ENCODE measurements at places on chromosomes 7 and 10.

DNA sequence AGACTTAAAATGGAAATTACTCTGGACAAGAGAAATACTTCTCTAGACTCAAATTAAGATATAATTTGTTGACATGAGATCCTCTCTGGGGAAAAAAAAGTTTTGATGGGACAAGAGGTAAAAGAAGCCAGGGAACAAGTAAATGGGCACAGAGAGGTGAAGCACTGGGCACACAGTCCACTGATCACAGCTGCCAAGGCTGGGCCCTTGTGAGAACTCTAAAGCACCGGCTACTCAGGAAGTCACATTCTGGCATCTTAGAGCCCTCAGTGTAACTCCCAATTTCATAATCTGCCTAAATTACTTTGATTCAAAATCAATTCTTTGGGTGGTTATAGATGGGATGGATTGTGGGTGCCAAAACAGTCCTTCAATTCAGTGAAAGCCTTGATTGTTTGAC is 123.2 kb upstream of the CACNA2D1 start:
- DNase-seq: no peak

- DNase-seq: no peak
These were observed 595.0 kb downstream of the GRM8 start for GRCh38 chr7:126657599-126658358.

GRCh38 chr10:113856563-113856962 is 2.1 kb downstream of the NHLRC2 start:
- no peak for DNase-seq

- no peak for DNase-seq
These were observed 255.3 kb downstream of the HPSE2 start for GRCh38 chr10:98980353-98980752.

DNA sequence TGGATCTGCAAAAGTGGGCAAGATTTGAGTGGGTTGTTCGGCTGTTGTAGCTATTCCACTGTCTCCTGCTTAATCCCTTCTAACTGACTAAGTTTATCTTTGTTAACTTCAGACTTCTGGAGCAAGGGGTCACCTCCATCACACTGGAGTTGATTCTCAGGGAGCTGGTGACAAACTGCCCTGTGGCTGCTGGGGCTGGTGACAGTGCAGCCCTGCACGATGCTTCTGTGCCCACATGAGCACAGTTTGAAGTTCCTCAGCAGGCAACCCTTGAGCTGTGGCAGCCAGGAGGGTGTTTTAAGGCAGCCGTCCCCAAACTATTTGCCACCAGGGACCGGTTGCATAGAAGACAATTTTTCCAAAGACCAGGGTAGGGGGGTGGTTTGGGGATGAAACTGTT is 40.5 kb downstream of the ADRB1 start:
- DNase-seq: no peak

- DNase-seq: no peak
These were observed 38.1 kb downstream of the LDB3 start for GRCh38 chr10:86706401-86706841.

DNA sequence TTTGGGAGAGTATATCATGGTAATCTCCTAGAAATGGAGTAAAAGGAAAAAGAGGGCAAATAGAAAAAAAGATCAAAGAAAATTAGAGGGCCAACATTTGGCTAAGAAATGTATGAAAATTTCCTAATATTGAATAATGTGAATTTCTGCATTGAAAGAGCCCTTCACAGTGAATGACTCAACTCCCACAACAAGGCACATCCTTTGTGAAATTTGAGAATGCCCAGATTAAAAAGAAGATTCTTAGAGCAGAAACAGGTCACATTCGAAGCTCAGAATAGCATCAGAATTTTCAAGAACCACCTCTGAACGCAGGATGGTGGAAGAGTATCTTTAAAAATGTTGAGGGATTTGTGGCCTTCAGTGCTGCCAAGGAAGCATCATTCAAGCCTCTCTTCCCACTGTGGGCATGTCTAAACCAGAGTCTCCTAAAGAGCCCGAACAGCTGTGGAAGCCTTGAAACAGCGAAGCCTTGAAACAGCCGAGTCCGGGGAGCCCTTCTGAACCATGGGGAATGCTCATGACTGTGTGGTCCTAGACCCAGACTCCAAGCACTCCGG is 43.6 kb downstream of the GUSB start:
- peak; percentile 9 for DNase-seq

GRCh38 chr7:8443576-8444467 is 10.4 kb downstream of the NXPH1 start:
- DNase-seq: no peak

DNA sequence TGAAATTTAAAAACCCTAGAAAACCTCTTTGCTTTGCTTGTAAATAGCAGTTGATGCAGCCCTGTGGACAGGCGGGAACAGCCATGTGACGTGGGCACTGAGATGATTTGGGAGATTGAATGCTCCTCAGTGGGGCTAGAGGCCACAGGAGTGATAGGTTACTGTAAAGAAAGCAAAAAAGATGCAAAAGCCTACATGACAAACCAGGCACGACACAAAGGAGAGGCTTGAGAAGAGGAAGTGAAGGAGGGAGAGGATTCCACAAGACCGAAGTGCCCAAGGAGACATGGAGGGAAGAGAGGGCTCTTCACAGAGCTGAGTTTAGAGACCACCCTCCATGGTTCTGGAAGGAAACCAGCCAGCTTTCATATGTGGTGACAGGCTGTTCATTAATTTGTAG is 25.7 kb downstream of the IKZF1 start:
- no peak for DNase-seq

DNA sequence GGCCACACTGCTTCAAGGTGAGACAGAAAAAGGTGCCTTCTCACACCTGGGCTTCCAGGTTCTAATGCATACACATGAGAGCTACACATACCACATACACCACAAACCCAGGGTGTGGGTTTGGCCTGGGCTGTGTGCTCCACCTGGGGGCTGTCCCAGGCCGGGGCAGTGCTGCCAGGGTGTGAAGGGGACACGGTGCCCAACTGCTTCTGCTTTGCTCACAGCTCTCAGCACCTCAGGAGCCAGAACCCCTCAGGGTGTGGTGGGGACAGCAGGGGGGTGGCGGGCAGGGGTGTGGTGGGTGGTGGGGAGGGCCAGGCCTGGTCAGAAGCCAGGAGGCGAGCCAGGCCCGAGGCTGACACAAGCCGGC is 51.1 kb downstream of the TMEM209 start:
- no peak for DNase-seq

DNA sequence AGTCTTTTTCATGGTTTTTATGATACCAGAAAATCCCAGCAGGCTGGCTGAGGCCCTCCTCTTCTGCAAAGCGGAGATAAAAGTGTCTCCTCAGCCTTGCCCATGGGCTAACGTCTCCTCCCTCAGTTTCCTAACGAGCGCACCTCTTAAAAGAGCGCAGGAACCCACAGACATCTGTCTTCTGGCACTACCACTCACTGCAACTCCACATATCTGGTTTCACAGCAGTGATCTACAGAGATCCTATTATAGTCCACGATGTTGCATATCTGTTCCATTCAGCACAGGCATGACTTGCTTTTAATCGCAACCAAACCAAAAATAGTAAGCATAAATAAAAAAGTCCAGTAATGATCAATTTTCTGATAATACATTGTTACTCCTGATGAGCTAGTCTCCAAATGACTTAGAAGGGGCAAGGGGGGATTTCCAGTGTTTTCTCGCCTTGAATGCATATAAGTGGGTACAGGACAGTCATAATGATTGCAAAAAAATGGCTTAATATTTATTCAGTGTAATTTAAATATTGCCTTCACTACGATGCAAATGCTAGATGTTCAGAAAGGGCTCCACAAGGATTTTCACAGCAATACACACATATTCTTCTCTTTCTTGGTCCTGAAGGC is 20.9 kb downstream of the ANKRD22 start:
- DNase-seq: no peak

DNA sequence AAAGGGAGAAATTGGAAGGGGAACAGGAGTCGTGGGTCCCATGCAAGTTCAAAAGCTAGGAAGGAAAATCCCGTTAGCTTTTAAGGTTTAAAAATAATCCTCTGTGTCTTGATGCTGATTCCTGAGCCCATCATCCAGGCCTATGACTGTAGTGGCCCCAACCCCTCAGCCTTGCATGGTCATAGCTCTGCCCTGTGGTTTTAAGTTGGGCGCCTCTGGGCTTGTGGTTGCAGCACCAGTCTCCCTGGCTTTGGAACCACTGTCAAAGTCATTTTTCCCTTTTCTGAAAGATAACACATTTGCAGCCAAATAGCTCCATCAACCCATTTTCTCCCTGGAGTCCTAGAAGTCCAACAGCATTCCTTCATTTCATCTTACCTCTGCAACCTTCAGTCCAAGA is 13.6 kb downstream of the TMEM236 start:
- DNase-seq: no peak

GRCh38 chr10:74641659-74642058 is 184.7 kb upstream of the KAT6B start:
- DNase-seq: no peak

GRCh38 chr7:50308532-50309385 is 4.2 kb downstream of the IKZF1 start:
- no peak for DNase-seq

DNA sequence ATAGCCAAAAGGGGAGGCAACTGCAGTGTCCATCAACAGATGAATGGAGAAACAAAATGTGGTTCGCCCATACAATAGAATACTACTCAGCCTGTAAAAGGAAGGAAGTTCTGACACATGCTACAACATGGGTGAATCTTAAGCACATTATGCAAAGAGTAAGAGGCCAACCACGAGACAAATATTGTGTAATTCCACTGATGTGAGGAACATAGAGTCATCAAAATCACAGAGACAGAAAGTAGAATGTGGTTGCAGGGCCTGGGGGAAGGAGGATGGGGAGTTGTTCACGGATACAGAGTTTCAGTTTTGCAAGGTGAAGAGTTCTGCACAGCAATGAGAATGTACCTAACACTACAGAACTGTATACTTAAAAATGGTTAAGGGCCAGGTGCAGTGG is 13.7 kb upstream of the C10orf71 start:
- DNase-seq: no peak

DNA sequence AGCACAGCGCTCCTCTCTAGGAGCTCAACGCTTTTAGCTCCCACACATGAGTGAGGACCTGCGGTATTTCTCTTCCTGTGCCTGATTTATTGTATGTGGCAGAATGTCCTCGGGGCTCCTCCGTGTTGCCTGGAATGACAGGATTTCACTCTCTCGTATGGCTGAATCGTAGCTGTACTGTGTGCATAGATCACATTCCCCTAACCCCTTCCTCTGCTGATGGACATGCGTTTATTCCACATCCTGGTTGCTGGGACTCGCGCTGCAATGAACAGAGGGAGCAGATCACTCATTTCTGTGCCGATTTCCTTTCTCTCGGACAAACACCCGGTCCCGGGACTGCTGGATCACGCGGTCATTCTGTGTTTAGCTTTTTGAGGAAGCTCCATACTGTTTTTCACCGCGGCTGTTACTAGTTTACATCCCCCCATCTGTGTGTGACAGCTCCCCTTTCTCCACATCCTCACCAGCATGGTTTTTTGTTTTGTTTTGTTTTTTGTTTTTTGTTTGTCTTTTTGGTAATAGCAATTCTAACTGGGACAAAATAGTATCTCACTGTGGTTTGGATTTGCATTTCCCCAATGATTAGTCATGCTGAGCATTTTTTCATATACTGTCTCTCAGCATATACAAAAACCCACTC is 76.3 kb downstream of the FOXL3 start:
- no peak for DNase-seq

- DNase-seq: no peak
These were observed 138.3 kb downstream of the EGFR start for GRCh38 chr7:55156919-55157763.
